ENCODE measurements at places on chromosomes 16 and 17.

DNA sequence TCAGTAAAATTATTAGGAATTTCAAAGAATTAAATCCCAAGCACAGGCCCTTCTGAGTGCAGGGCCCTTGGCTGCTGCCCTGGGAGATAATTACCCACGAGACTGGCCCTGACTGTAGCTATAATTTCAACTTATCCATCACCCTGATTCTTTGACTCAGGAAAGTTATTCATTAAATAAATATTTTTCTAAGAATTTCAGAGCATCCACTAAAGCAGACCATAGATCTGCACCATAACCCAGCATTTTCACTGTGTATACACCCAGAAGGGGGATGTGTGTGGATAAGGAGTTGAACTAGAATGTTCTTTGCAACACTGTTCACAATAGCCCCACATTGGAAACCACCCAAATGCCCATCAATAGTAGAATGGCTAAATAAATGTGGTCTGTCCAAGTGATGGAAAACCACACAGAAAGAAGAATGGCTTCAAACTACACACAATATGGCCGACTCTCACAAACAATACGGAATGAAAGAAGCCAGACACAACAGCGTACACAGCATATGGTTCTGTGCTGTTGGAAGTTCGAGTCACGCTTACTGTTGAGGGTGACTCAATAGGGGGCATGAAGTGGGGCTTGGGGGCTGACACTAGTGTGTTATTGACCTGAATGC lies 33.9 kb upstream of the MEAK7 start:
- DNase-seq, result no peak

DNA sequence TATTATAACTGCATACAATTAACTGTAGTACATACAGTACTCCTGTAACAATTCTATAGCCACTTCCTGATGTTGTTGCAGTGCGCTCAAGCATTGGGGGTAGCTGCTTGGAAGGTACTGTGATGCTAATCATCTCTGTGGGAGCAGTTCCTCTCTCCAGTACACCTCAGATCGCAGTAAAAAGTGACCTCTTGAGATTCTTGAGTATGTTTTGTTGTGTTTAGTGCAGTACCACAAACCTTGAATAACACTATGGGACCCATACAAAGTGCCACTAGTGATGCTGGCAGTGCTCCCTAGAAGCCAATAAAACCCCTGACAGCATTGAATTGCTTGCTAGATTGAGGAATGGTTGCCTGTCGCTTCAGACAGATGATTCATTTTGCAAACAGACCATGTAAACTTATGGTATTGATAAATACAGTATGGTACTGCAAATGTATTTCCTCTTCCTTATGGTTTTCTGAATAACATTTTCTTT lies 193.0 kb downstream of the SPECC1 start:
- no peak for DNase-seq

GRCh38 chr17:44887971-44888954 lies 11.0 kb downstream of the EFTUD2 start:
- DNase-seq, result no peak

DNA sequence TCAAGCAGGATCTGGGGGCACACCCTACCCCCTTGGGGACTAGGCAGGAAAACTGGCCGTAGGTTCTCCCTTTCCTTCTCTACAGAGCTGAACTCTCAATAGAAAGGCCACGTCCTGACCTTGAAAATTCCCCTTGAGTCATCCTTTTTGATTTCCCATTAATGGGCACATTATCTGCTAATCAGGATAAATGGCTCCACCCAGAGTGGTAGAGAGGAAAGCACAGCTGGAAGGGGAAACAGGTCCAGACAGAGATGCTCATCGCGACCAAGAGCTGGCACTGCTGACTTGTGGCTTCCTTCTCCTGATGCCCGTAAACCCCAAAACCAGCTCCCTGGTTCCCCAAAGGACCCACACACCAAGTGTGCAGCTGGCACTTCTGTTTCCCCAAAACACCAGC lies 206.5 kb upstream of the CDH5 start:
- DNase-seq, result no peak

DNA sequence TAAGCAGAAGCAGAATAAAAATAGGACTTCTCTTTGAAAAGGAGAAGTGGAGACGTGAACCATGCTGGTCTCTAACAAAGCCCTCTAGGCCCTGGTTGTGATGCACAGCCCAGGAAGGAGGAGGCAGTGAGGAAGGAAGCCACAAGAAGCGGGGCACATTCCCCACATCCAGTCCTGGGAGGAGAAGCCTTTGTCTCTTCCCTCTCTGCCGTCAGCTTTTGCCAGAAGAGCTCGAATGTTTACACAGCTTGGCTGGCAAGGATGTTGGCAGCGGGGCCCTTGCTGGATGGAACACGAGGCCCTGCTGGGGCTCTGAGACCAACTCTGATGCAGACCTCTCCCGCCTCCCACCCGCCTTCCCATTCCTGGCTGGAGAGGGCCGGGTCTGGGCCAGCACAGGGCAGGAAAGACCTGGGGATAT lies 91.3 kb downstream of the MAF start:
- DNase-seq, result peak; percentile 4

GRCh38 chr16:27254262-27254811 lies 14.2 kb downstream of the NSMCE1 start:
- DNase-seq, result no peak

- peak; percentile 56 for DNase-seq
Measured at GRCh38 chr17:2064980-2065785, 10.3 kb downstream of the HIC1 start.

DNA sequence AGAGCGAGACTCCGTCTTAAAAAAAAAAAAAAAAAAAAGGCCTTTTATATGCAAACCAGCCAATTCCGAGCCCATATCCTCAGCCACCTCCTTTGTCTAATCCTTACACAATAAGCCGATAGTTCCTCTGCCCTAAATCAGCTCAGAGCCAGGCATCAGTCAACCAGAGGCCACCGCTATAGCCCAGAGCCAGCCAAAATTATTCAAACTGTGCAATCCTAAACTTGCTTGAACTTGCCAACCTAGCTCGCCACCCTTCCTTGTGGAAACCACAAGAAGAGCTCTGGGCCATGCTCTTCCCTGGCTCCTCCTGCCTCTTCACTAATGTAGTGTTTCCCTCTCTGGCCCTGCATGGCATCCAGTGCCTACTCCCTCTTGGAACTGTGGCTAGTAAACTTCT lies 17.7 kb downstream of the ITGAL start:
- no peak for DNase-seq

GRCh38 chr16:3458852-3459361 lies 15.4 kb downstream of the NAA60 start:
- peak; percentile 38 for DNase-seq

- DNase-seq, result no peak
Measured at GRCh38 chr17:49252148-49252695, 21.6 kb upstream of the PHOSPHO1 start.

DNA sequence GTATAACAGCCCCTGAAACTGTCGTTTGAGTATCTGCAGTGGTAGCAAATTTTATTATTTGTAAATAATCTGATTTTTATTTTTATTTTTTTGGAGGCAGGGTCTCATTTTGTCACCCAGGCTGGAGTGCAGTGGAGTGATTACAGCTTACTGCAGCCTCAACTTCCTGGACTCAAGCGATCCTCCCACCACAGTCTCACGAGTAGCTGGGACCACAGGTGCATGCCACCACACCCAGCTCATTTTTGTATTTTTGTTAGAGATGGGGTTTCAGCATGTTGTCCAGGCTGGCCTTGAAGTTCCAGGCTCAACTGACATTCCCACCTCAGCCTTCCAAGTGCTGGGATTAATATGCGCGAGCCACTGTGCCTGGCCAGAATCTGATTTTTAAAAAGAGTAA lies 2.8 kb downstream of the NDEL1 start:
- no peak for DNase-seq

- no peak for DNase-seq
Measured at GRCh38 chr16:85355515-85355837, 243.2 kb upstream of the CIBAR2 start.

DNA sequence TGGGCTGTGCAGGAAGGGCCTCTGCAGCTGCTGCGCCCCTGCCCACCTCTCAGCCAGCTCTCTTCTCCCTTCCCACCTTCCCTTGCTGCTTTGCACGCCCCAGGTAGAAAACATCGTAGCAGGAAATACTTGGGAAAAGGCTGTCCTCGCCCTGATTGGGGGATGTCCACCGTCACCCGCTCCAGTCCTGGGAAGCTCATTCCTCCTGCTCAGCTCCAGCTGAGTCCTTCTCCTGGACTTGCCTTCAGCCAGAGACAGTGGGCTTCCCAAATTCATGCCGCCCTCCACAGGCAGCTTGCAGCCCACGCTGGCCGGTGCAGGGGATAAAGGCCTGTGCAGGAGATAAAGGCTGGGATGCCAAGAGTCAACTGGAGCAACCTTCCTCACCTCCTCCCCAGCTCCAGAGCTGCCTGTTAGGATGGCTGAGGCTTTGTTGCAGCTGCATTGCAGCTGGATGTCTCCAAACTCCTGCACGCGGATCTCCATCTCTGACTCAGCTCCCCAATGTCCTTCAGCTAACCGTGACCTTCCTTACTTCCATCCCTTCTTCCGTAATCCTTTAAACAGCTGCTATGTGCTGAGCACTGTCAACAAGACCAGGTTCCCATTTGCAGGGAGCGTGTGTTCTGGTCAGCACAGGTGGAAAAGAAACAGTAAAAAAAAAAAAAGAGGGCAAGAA lies 402.0 kb upstream of the TNRC6C start:
- no peak for DNase-seq

DNA sequence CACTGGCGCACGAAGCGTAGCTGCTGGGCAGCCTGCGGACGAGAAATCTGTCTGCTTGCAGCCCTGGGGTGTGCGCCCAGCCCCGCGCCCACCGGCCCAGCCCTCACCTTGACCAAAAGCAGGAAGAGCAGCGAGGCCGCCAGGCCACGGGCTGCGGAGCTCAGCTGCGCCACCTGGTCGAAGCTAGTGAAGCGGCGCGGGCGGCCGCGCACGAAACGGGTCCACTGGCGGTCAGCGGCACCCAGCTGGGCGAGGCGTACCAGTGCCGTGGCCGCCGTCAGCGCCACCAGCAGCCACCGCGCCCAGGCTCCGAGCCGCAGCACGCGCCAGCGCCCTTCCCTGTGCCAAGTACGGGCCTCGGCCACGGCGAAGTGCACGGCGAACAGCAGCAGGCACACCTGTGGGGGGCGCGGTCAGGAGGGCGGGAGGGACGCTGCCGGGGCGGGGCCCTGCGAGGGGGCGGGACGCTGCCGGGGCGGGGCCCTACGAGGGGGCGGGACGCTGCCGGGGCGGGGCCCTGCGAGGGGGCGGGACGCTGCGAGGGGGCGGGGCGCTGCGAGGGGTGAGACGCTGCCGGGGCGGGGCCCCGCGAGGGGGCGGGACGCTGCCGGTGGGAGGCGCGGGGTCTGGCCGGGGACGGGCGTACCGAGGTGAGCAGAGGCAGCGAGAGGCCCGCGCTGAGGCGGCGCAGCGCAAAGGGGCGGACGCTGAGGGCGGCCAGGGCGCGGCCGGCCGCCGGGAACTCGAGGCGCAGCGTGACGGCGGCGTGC lies 43.2 kb downstream of the TSC2 start:
- peak; percentile 51 for DNase-seq

DNA sequence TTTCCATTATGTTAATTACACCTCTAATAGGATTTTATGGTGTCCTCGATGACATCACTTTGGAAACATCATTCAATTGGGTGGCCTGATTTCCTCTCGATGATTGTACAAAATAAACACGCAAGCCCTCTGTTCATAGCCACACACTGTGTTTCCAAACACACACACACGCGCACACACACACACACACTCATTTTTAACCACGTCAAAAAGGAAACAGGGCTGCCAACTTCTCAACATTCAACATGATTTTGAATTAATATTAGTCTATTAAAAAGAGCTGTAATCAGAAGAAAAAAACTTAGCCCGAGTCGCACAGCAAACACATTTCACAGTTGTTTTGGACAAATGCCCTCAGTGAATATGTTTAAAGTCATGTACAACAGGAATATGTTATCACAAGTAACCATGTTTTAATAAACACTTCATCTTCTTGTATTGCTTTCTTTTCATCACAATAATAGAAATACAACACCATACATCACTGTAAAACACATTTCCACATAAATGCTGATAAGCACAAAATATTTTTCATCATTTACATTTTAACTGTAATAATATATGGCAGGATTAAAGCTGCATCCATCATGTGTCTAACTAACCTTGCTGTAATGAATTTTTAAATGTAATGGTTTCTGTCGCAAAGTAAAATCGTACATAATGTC lies 219.1 kb upstream of the IRX3 start:
- no peak for DNase-seq
